Germinal center (tissue), 1 donor: ENCODE measurements at places on chromosomes 6 and 20.

- DNase-seq = no peak
These were observed 6.9 kb upstream of the SGK1 start for GRCh38 chr6:134324766-134325165.

DNA sequence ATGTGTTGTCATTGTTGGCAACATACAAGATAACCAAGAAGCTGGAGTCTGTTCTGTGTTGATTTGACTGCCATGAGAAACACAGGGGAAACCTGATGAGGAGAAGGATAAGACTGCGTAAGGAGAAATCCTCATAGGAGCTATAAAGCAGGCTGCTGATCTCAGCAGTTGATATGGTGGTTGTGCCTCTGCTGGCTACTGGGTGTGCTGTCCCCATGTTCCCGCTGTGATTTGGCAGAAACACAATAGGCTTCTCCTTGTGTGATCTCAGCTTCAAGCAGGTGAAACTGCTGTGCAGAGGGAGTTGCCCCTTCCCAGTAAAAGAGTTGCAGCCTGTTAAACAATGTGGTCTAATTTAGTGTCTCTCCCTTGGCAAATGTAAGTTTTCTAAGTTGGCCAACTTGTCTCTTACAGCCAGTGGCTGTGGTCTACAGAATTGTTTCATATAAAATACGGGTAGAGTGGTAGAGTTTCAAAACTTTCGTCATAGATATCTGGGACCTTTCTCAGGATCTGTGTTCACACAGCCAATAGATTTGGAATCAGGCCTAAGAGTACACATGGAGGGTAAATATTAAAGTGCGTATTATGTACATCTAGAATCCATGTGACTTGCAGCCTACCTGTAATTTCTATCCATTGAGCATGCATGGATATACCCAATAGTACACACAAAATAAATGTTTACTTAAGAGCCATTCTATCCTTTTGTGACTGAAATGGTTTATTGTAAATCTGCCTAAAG, 78.4 kb downstream of the RNF144B start:
- no peak for DNase-seq

DNA sequence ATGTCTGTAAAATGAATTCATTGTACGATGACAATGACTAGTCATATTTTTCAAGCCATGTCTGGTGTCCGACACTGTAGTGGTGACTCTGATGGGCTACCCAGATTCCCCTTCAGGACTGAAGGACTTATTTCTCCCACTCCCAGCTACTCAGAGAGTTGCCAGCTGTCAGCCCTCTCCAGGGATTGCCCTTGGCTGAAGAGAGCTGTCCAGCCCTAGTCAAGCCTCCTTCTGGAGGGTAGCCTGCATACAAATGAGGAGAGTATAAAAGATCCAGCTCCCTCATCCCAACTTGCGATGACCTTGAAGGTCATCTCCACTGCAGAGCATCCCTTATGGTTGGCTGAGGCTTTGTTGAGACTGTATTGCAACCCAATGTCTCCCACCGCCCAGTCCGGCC, 29.9 kb downstream of the JPH2 start:
- DNase-seq = no peak

- DNase-seq = no peak
These were observed 17.5 kb downstream of the KIF25 start for GRCh38 chr6:168015009-168015408.

- peak; percentile 5 for DNase-seq
These were observed 297.3 kb downstream of the PHACTR1 start for GRCh38 chr6:13013681-13014503.

GRCh38 chr6:71153755-71154325, 134.8 kb upstream of the OGFRL1 start:
- no peak for DNase-seq

GRCh38 chr6:126664271-126664670, 324.4 kb downstream of the CENPW start:
- DNase-seq = no peak

DNA sequence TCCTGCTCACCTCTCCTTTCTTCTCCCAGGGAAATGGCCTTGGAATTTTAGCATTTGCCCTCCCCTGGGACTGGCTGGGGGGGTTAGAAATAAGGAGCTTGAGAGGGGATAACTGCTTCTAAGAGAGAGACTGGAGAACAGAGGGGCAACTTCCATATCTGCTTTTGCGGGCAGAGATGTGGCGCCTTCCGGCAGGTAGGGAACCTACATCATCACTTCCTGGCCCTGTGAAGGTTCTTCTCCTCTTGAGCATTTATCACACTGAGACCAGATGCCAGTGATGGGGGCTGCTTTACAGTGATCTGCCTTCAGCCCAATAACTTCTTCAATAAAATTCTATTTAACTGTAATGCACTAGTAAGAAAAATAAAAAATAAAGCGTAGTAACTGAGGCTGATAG, 48.1 kb downstream of the TBC1D7 start:
- no peak for DNase-seq
